ENCODE measurements at places on chromosomes 7 and 10.
A peak's percentile ranks its signal among the peaks of the same experiment; 100 is the strongest.

- no peak for DNase-seq
Observed at GRCh38 chr7:83643739-83644138, 5.2 kb downstream of the SEMA3E start.

- no peak for DNase-seq
Observed at GRCh38 chr7:76383089-76383944, 24.5 kb upstream of the YWHAG start.

DNA sequence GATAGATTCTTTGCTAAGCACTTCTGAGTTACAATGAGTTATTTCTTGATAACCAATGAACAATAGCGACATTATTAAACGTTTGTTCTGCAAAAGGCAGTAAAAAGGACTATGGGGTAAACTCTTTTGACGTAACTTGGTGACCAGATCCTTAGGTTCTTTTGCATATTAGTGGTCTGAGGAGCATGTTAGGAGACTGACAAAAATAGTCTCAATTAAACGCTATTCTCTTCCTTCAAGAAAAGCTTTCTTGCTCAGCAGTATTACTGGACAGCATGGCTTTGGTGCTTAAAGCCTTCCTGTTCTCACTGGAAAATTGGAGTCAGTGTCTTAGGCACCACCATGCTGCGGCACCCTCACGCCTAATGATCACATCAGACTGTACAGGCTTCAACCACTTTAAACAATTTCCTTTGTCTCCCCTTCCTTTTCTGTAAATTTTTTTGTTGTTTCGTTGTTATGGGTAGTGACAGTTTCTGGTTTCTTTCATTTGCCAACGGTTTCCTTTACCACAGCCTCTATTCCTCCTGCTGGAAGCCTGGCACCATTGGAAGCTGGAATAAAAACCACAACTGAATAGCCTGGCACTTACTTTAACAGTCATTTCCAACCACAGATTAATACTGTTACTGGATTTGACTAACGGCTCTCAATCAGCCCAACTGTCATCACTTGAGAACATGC, 49.2 kb upstream of the FAM133B start:
- no peak for DNase-seq

DNA sequence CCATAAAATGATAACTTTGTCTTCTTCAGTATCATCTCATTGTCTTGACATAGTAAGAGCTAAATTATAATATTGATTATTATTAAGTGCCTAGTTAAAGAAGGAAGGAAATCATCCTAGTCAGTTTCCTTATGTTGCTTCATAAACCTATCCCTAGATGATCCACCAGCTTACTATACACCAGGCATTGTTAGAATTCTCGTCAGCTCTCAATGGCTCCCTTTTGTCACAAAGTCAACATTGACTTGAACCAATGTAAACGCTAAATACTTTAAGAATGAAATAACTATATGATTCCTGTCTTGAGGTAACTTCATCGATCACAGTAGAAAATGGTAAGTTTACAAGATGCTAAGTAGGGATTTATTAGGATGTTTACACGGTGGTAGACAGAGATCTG, 1162.9 kb downstream of the CNTNAP2 start:
- peak; percentile 83 for DNase-seq

- DNase-seq: no peak
Observed at GRCh38 chr10:113080061-113080924, 130.2 kb downstream of the TCF7L2 start.

DNA sequence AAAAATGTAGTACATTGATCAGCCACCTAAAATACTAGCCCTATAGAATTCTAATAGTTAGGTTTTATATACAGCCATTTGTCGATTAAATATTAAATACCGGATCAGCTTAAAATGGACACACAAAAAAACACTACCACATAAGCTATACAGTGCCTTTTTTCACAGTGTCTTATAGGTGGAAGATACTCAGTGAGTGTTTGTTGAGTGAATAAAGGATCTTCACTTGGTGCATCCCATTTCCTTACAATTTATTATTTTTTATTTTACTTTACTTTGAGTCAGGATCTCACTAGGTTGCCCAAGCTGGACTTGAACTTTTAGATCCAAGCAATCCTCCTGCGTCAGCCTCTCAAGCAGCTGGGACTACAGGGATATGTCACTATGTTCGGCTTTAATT, 335.4 kb upstream of the KAT6B start:
- no peak for DNase-seq

GRCh38 chr7:46432708-46433107, 511.6 kb upstream of the IGFBP3 start:
- no peak for DNase-seq

GRCh38 chr10:69009360-69009759, 20.8 kb downstream of the KIFBP start:
- DNase-seq: no peak

- no peak for DNase-seq
Observed at GRCh38 chr10:16995867-16996529, 133.6 kb downstream of the CUBN start.

DNA sequence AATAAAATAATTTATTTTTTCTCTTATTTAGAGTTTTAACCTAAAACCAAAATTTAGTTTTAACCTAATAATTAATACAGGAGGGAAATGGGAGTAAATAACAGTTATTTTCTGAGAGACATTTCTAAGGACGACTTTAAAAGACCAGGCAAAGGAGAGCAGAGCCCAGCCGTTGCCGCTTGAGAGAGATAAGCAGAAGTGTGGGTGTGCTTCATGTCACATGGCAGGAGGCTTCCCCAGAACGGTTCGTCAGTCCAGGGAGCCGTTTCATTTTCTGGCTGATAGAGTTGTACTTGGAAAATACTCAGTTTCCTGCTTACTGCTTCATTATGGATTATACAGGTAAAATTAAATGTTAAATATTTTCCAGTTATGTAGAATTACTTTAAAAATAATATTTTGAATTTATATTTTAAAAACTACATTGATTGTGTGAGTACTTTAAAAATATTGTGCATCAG, 61.4 kb downstream of the ST7 start:
- no peak for DNase-seq

DNA sequence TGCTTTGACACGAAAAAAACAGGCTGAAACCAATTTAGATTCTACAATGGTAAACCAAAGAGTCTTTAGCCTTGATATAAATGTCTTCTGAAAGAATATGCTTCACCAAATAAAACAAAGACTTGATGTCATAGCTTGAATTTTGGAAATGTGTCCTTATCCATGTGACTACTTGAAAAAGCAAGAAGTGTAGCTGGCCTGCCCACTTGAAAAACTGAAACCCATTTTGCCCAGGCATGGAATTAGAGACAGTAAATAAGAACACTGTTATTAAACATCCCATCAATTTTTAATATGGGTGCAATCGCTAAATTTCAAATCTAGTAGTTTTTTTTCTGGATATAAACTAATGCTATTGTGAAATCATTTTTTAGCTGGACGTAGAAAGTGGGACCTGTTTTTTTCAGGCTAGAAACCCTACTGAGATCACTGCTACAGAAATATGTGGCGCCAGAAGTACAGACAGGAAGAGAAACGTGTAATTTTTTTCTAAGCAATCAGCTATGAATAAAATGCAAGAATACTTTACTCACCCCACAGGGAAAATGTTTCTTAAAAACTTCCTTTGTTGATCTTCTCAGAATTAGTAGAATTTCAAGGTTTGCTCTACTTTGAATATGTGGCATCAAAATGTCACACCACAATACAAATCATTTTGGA, 56.7 kb downstream of the PIP4K2A start:
- DNase-seq: no peak

DNA sequence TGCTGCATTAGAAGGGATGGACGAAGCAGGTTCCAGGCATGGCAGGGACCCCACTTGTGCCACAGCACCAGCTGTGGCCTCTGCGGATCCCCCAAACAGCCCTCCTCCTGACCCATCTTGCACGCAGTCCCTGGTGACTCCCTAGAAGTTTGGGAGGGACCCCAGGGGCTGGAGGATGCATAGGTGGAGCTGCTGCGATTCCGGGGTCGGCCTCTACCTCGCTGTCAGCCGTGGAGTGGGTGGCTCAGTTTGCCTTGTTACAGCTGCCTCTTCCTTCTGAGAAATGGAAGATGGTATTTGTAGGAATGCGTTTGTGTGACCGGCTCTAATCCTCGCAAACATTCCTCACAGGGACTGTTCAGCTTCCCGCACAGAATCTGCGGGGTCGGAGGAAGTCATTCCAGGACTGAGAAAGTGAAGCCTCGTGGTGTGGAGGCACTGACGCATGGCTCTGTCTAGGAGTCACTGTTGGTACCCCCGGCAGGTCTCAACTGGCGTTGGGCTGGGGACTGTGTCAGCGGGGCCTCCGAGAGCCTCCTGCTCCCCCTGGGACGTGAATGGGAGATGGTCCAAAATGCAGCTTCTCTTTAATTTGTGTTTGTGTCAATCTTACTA, 17.5 kb downstream of the PWWP2B start:
- no peak for DNase-seq

DNA sequence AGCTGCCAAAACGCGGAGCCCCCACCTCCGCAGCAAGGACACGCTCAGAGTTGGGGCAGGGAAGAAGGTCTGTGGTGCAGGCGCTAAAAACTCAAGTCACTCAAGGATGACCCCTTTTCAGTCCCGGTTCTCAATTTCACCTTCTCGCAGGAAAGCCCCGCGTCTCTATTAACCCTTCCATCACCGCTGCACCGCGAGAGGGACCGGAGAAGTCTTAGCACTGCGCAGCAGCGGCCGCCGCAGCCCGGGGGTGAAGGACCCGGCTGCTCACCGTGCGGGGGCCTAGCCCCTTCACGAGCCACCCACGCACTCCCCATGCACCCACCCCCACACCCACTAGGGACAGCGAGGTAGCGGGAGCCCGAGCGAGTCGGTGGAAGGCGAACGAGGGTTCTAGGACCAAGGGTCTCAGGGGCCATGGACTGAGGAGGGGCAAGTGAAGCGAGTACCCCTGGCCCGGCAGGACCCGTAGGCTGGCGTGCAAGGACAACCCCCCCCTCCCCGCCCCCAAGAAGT, 162.9 kb downstream of the SH3PXD2A start:
- no peak for DNase-seq

- no peak for DNase-seq
Observed at GRCh38 chr10:129711291-129711690, 244.2 kb downstream of the MGMT start.

DNA sequence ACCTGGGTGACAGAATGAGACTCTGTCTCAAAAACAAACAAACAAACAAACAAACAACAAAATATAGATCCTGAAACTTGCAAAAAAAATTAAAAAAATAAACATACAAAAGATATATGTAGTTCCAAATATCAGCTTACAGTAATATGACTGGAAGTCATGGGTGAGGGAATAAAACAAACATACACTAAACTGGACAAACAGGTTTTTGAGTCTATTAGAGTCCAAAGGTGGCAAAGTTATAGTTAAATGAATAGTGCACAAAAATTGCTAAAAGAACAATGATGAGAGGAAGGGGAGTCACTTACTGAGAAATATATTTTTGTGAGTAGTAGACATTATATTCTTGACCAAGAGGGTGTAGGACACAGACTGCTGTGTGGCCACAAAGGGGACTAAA, 16.7 kb upstream of the RSBN1L start:
- no peak for DNase-seq

DNA sequence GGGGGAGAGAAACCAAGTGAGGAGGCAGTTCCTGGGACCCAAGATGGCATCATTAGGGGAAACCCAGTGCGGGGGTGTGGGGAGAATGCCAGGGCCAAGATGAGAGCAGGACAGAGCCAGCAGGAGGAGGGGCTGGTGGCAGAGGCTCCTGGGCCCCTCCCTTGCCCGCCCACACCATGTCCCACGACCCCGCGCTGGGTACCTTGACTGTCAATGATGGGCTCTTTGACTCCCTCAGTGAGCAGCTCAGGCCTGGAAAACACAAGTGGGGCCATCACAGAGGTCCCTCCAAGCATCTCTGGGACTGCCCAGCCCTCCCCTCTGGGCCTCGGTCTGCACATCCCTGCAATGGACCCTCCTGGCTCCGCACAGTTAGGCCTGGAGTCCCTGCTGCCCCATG, 75.4 kb downstream of the RABGEF1 start:
- DNase-seq: no peak

DNA sequence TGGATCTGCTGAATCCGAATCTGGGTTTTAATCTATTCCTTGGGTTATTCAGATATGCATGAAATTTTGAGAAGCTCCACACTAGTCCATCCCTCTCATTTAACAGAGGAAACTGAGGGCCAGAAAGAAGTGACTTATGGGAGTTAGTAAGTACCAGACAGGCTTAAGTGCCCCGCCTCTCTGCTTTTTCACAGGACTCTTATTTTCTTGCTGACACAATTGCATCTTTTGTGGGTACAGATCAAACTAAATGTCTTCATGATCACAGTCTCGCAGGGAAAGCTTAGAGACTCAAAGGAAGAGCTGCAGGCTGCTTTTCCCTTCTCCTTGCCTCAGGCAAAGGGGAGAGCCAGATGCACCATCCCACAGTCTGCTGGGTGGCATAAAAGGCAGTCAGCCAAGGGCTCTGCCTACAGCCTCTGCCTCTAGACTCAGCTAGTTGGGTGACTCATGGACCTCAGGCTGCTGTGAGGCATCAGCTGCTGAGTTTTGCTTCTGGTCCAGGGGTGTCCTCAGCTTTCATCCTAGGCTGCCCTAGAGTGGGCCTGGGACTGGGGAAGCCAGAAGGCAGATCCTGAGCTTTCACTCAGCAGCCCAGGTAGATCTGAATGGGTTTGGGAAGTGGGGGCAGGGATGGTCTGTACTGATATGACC, 11.6 kb downstream of the GOLGA7B start:
- DNase-seq: no peak

DNA sequence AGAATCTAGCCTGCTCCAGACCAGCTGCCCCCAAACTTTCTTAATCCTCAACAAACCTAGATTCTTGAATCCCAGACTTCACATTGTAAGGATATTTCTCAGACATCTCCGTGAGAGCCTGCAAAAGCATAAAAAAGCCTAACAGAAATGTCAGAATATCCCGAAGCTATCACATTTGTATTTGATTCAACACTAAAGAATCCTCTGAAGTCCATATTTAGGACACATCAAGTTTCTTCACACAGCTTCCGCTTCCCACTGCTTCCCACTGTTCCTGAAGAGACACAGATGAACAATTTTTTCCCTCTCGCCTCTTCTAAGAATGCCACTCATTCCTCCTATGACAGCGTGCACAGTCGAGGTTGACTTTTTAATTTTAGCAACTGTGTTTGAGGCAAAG, 396.2 kb upstream of the IGFBP3 start:
- no peak for DNase-seq

GRCh38 chr10:16828114-16828568, 10.9 kb upstream of the RSU1 start:
- DNase-seq: peak; percentile 2

- no peak for DNase-seq
Observed at GRCh38 chr7:36764929-36765328, 40.6 kb upstream of the AOAH start.

GRCh38 chr10:36073796-36074345, 431.8 kb upstream of the FZD8 start:
- no peak for DNase-seq

GRCh38 chr10:55476129-55476528, 675.1 kb upstream of the PCDH15 start:
- DNase-seq: no peak

- no peak for DNase-seq
Observed at GRCh38 chr7:40827222-40828085, 692.6 kb downstream of the SUGCT start.
